A549 (cell line): ENCODE measurements at places on chromosomes 2 and 18. TPM values are rescaled to one million over a fixed set of nuclear protein-coding genes. Genes with fewer than 3 reads are reported as not detected.
A peak's percentile ranks its signal among the peaks of the same experiment; 100 is the strongest.

The CAPN14 gene
- 0.04 to 0.09 TPM (median 0.08 TPM) in 3 replicates for polyA plus RNA-seq

The LYG2 gene
- polyA plus RNA-seq, result not detected in 3 replicates

The NCKAP5 gene
- 2.9 to 4.1 TPM (median 3.8 TPM) in 3 replicates for polyA plus RNA-seq

The RASGRP3 gene
- polyA plus RNA-seq, result 1.5 to 1.7 TPM (median 1.5 TPM) in 3 replicates

The LRATD1 gene
- polyA plus RNA-seq, result not detected in 3 replicates

The PTMA gene
- polyA plus RNA-seq, result 2,232 to 2,533 TPM (median 2,360 TPM) in 3 replicates

The GAREM2 gene
- 4.5 to 5.9 TPM (median 5.6 TPM) in 3 replicates for polyA plus RNA-seq

DNA sequence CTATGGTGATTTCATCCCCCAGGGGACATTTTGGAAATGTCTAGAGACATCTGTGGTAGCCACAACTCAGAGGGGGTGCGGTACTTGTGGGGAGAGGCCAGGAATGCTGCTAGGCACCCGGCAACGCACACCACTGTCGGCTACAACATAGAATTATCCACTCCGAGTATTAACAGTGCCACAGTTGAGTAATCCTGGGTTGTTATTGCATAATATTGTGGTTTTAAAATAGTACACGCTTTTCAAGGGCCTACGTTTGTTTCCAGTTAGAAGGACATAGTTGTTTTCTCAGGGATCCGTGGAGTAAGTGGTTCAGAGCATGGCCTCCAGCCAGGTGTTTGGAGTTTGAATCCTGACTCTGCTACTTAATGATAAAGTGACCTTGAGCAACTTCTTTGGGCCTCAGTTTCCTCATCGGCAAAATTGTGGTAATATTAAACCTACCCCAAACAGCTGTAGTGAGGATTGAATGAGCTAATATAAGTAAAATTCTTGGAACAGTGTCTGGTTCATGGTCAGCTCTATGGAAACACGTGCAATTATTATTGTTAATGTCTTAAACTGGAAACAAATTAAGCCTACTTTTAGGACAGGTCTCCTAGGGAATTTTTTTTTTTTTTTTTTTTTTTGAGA, 24.5 kb downstream of the CYP27A1 start:
- DNase-seq, result no peak

DNA sequence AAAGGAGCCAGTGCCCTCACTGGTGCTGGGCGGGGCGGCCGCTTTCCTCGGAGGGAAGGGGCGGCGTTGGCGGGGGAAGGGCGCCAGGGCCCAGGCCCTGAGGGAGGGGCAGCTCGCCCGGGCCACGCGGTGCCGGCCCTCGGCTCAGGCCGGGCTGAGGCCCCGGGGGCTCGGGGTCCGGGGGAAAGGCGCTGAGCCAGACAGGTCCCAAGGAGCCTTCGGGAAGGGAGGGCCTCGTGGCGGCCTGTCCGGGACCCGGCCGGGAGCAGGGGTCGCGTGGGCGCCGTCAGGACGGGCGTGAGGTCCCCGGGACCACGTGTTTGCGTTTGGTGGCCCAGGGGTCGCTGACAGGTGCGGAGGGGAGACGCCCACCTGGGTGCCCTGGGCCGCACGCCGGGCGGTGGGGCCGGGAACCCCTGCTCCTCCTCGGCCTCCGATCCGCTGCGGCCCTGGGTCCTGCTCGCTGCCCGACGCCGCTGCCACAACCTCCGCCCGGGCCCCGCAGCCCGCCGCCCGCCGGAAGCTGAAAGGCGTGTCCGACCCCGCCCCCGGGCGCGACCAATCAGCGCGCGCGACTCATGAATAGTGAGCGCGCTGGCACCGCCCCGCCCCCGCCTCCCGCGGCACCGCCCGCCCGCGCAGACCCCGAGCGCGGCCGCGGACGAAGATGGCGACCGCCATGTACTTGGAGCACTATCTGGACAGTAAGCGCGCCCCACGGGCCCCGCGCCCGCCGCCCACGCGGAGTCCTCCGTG, at the start of gene ING5:
TSS of gene ING5 (plus strand) at position 641 of the 756 bp plus-strand sequence. CDS start at position 668, 27 bp downstream.
- peak; percentile 95 for DNase-seq

- DNase-seq, result peak; percentile 56
Observed at GRCh38 chr2:150528861-150529801, 41.7 kb upstream of the RND3 start.

DNA sequence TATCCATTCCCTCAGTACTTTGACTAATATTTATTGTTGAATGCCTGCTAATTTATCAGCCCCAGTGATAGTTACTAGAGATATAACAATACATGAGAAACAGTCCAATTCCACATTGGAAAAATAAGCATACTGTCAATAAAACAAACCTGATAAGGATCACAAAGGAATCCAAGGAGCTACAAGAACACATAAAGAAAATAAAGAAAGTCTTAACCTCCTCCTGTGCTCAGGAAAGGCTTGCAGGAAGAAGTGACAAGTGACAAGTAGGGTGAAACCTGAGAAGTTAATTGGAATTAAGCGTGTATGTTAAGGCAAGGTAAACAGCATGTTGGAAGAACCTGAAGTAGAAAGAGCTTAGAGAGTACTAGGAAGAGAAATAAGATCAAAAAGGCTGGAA, 20.3 kb upstream of the ASNSD1 start:
- no peak for DNase-seq

GRCh38 chr2:219159771-219160185, 837 bp downstream of the NHEJ1 start:
- DNase-seq, result no peak

GRCh38 chr2:22756276-22757043, 628.5 kb upstream of the KLHL29 start:
- no peak for DNase-seq

GRCh38 chr2:126444512-126444911, 211.4 kb upstream of the GYPC start:
- no peak for DNase-seq

GRCh38 chr2:145653553-145653952, 1133.6 kb upstream of the ZEB2 start:
- no peak for DNase-seq

GRCh38 chr2:237860273-237860935, 981 bp downstream of the RAMP1 start:
- no peak for DNase-seq

GRCh38 chr18:3121259-3121658, 98.5 kb downstream of the MYOM1 start:
- DNase-seq, result no peak

- DNase-seq, result no peak
Observed at GRCh38 chr2:73069041-73069854, 2.3 kb downstream of the SFXN5 start.

- no peak for DNase-seq
Observed at GRCh38 chr2:20674974-20675679, 8.2 kb downstream of the GDF7 start.

GRCh38 chr18:49227001-49227380, 233.5 kb downstream of the DYM start:
- no peak for DNase-seq
